ENCODE measurements at places on chromosomes 13 and 19. TPM values are rescaled to one million over a fixed set of nuclear protein-coding genes. Genes with fewer than 3 reads are reported as not detected.

TDRD3 gene
- polyA plus RNA-seq = 8.3 TPM

GRCh38 chr13:29903996-29904395, 53.6 kb upstream of the UBL3 start:
- DNase-seq = no peak

- no peak for DNase-seq
These were observed 3.5 kb downstream of the YJEFN3 start for GRCh38 chr19:19531951-19532805.

GRCh38 chr13:30846311-30846710, 59.8 kb upstream of the MEDAG start:
- DNase-seq = no peak

- no peak for DNase-seq
These were observed 16.4 kb downstream of the CARM1 start for GRCh38 chr19:10887616-10888367.

PRTN3 gene
- polyA plus RNA-seq = not detected

GRCh38 chr19:40560092-40560507, 16.6 kb upstream of the SHKBP1 start:
- DNase-seq = no peak

All from AG04450 (cell line).